ENCODE measurements at places on chromosomes 11 and 22.

- no peak for DNase-seq
Observed at GRCh38 chr11:1151366-1152315, 6.1 kb upstream of the MUC5AC start.

DNA sequence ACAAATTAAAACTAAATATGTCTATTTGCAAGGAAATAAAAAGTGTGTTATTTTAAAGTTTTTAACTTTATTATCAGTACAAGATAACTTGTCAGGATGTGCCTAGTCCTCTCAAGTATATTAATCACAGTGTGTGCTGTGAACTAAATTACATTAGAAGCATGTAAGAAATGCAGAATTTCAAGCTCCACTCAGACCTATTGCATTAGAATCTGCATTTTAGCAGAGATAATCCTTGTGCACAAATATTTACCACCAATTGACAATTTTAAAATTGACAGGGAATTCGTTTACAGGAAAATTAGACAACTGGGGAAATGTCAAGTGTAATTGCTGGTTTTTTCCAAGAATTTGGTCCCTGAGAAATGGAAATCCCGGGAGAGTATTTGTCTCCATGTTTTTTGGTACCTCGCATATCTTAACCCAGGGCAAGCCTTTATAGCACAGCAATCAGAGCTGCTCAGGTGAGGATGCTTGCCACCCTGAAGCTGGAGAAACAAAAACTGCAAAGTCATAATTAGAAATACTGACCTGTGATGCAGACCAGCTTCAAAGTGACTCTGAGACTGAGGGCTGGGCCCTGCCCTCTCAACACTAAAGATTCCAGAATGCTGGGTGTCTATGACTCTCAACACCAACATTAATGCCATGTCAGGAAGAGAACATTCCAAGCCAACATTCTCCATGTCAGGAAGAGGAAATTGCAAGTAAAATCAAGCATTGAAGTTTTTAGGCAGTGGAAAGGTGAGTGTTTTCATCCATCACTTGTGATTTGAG is at the start of gene OR8G1:
TSS of gene OR8G1 (plus strand) at position 475 of the 777 bp plus-strand sequence. CDS start 8,581 bp downstream, outside the sequence.
- DNase-seq, result no peak

- no peak for DNase-seq
Observed at GRCh38 chr11:62732830-62733229, 4.5 kb downstream of the TTC9C start.

GRCh38 chr11:134509381-134510232 is 97.6 kb upstream of the B3GAT1 start:
- no peak for DNase-seq

DNA sequence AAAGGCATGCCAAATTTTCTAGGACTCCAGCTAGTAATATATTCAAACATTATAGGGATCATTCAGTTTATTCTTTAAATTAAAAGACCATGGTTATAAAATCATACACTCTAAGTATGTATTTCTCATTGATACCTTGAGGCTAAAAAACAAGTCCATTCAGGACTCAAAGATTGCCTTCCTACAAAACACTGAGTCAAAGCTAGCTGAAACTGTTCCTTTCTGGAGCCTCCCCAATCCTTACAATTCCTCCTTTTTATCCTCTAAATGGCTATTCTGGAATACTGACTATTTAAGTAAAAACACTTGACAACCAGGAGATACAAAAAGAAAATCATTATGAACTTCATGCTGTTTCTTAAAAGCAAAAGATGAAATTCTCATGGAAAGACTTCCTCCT is 4.9 kb upstream of the TTLL12 start:
- no peak for DNase-seq

GRCh38 chr11:15841931-15842740 is 514.2 kb downstream of the SOX6 start:
- DNase-seq, result no peak

GRCh38 chr22:41285820-41286638 is at the start of gene RANGAP1:
Gene RANGAP1, minus strand, starts transcription at chr22:41286187. Its CDS starts 5,143 bp downstream, at chr22:41281044.
- peak; percentile 98 for DNase-seq

- DNase-seq, result no peak
Observed at GRCh38 chr11:61378713-61379313, 13.6 kb upstream of the TMEM216 start.

DNA sequence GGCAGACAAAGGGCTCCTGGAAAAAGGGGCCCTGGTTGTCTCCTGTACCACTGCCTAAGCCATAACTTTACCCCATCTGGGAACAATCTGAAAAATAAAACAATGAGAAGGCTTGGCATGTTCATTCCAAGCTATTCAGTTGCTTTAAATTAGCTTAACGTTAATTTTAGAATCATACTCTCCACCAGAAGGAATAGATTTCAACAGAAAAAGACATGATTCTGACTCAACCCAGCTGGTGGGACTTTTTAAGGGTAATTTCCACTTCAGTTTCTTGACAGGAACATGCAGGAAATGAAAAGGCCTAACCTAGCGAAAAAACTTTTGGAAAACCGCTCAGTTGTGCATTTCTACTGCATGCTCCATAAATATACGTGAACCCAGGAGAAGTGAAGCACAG is 7.9 kb downstream of the SF3A1 start:
- no peak for DNase-seq

DNA sequence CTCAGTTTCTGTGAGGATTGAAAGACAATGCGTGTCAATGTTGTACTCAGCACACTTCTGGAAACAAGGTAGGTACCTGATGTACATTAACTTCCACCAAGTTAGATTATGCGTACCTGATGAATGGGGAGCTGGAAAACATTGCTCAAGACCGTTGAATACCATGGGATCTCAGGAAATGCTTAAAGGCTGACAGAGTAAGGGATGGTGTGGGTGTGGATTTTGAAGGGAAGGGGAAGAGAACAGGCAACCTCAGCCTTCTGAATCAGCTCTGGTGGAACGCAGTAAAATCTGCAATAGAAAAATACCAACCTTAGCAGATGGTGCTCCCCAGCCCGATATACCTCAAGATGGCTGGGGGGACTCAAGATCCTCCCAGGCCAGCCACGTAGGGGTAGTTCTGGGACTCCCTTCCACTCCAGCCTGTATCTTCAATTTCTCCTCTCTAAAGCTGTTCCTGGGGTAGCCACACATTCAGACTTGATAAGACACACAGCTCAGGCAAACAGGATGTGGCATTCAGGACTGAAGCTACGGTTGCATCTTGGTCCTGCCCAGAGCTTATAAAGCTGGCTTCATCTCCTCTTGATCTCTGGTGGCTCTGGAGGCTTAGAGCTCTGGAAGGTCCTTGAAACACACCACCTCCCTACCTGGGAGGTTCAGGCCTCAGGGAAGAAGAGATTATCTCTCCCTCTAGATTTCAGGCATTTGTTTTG is 111.8 kb downstream of the CTNND1 start:
- DNase-seq, result no peak

GRCh38 chr11:5242208-5242607 is 7.4 kb downstream of the HBG1 start:
- no peak for DNase-seq

DNA sequence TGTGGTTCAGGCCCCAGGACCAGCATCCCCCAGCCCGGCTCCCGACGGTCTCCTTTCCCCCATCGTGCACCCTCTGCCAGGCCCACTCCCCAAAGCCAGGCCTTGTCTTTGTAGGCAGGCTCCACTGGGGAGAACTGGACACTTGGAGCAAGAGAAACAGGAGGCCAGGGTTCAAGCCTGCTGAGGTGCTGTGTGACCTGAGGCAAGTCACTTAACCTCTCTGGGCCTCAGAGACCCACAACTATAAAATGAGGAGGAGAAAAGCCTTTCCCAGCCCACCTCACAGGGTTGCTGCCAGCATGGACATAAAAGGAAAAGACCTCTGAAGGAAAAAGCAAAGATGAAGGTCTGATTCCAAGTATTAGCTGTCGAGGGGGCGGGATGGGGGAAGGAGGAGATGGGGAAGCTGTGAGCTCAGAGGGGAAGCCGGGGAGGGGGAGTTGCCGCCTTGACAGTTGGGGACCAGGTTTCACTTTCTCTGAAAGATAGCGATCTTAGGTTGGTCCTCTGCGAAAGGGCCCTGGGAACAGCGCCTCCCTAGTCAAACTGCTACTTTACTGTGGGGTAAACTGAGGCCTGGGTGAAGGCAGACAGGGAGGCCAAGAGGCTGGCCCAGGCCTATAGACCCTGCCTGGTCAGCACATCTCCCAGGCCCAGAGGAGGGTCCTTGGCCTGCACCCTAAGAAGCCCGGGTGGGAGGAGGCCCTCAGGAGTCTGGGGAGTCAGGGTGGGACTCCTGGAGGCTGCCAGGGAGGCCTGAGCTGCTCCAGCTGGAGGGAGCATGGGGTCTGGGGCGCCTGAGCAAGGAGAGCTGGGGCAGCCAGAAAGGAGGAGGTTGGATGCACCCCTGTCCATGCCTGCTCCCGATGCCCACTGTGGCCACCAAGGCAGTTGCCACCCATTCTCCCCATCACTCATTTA is 991 bp upstream of the OSM start:
- DNase-seq, result no peak

DNA sequence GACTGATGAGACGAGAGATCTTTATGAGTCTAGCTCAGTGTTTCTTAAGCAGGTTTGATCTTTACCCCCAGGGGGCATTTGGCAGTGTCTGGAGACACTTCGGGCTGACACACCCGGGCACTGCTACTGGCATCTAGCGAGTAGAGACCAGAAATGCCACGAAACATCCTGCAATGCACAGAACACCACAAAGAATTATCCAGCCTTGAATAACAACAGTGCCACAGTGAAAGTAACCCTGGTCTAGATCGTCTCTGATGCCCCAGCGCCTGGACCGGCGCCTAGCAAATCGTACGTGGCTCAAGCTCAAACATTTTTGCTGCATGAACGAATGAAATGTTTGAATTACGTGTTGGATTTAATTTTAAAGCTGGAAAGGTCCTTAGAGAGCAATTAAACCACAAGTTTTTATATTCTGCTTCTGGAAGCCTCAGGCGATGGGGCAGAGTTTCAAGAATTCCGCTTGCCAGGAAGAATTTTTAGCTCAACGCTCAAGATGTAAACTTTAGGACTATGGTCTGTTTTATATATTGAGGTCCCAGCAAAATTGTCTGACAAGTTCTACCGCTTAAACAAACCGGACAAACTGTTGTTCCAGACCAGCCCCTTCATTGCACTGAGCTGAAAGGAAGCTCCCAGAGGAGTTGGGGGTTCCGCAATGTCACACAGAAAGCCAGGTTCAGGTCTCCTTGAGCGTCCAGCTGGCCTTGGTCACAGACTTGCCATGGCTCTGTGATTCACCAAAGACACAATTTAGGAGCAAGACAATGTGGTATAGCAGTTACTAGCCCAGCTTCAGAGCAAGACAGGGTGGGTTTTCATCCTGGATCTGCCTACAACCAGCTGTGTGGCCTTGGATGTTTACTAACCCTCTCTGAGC is 44.2 kb upstream of the SMTN start:
- no peak for DNase-seq

GRCh38 chr11:8785457-8785856 is 102.9 kb downstream of the RPL27A start:
- no peak for DNase-seq

GRCh38 chr11:111019451-111019850 is 226.1 kb upstream of the POU2AF2 start:
- DNase-seq, result no peak

DNA sequence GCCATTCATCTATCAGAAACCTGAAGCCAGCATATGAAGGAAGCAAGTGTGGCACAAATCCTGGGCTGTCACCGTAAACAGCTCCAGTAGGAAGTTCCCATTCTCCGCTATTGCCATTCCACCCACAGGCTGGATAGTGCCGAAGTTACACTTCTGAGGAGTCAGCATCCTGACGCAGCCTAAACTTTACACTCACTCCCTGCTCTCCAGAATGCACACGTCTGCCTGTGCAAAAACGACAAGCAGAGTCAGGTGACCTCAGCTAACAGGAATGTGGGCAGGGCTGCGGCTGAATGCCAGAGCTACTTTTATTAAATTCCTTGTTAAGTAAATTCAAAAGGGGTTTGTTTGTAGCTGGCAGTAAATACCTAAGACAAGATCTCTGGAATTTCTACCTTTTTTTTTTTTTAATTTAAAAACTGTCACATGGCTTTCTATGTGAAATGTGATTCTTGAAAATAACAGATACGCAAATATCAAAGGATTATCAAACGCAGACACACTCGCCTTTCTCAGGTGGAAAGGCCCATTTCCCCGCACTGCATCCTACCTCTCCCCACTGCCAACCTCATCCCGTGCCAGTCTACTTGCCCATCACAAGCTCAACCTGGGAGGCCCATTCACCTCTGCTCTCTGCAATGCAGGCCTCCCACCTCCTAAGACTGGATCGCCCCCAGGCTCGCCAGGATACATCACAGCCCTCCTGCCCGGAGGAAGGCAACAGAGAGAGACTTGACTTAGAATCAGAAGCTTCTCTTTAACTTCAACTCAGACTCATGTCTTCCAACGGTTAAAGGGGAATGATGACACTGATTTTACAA is 33.5 kb downstream of the NFRKB start:
- DNase-seq, result peak; percentile 45

Data from SJCRH30 (cell line).